ENCODE measurements at places on chromosomes 2 and 18.
A peak's percentile ranks its signal among the peaks of the same experiment; 100 is the strongest.

DNA sequence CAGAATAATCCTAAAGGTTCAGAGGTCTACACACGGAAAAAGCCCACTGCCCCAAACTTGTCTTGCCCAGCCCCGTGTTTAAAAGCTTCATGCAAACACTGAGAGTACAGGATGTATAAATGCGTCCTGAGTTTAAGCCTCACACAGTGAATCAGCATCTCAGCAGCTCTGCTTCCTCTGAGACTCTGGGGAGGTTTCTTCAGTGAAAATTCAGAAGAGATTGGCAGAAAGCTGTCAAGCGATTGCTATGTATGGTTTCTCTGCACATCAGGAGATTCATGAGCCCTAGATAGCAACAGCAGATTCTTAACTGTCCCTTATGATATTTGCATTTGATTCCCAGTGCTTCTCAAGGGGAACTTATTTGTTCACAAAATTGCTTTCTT is 27.1 kb downstream of the CRACDL start:
- no peak for DNase-seq

DNA sequence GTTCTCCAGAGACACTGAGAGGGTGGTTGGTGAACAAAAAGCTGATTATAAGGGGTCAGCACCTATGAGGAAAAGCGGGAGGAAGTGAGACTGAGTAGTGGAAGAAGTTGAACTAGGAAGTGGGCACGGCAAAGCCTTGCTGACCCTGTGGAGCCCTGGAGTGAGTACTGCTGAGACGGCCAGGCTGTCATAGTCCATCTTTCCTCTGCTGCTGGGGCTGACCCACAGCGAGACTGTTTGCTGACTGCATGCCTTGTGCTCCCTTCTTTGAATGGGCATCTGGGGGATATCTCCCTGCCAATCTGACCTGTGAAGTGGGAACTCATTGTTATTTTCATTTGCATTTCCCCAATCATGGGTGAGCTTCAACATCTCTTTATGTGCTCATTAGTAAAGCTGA is 92.4 kb upstream of the LDAH start:
- no peak for DNase-seq

- DNase-seq, result no peak
Measured at GRCh38 chr2:149827585-149828126, 240.1 kb upstream of the MMADHC start.

DNA sequence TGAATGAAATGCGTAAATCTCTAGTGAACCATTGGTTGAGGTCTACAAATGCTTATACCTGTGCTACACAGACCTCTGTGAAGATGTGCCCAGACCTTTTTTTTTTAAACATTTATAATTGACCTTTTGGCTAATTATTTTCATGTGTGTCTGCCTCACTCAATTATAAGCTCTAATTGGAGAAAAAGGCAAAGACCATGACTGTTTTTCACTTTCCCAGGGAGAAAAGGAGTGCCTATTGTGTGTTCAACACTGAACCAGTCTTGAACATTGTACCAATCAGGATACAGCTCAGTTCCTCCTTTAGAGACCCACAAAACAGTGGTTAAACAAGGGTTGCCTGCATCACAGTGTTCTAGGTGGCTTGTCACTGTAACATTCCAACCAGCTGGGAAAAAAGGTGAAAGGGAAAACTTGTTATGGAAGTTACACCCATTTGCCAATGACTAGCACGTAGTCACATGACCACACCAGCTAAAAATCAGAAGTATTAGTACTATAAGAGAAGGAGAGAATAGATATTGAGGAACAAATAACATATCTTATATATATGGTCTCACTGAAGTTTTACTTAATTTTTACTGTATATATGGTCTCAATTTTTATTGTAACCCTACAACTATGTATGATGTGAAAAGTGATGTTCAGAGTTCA is 13.4 kb downstream of the TANK start:
- DNase-seq, result no peak

- peak; percentile 93 for DNase-seq
Measured at GRCh38 chr2:232260075-232260474, 118.5 kb upstream of the ALPP start.

DNA sequence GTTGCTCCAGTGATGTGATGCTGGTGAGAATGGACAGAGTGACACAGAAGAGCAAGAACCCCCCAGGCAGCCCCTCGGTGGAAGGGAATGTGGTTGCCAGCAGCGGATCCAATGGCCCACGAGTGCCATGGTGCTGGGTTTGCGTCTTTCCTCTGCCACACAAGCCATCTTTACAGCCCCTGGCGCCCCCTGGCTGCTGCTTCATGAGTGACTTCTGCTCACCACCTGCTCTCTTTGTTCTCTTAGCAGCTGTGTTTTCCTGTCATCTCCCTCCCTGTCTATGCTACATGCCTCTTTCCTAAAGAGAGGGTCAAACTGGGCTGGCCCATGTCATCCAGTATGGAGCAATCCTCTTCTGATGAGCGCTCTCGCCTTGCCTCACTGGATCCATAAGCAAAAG is 300.0 kb upstream of the SMIM21 start:
- no peak for DNase-seq

Measured in kidney glomerular epithelial cell (primary cell).